ENCODE measurements at places on chromosomes 3 and 15.

DNA sequence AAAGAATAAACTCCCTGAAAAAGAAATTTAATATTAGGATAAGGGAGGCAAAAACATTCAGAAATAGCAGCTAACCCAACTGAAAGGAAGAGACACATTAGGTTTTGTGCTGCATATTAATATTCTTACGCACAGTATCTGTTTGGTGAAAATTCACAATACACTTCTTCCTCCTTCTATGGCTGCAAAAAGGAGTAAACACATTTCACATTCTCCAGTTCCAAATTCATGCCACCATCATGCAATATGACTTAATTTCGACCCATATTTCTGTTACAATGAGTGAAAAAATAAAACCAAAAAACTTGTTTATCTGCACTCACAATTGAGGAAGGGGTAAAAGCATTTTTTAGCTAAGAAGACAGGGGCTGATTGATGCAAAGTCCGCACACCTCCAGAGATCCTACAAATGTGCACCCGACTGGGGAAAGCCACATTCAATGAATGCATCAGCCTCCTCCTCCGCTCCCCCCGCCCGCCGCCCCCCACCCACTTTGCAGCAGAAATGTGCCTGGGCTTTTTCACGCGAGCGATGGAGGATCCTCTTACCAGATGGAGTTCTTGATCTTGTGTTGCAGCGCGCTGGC is 1.0 kb downstream of the RFX7 start:
- DNase-seq, result no peak

- DNase-seq, result no peak
Measured at GRCh38 chr15:46555547-46555946, 920.7 kb downstream of the SQOR start.

DNA sequence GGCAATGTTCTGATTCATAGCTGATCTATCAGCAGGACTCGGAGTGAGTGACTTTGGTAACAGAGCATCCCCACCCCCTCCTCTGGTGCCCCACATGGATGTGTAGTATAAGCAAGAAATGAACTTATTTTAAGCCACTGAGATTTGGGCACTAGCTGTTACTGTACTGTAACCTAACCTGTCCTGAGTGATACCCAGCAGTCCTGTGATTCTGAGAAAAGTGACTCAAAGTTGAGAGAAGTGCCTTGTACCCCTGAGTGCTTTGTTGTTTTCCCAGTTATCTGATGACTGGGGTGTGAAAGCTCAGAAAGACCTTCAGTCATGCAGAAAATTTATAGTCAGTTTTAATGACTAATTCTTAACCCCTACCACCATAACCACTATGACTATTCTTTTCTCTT is 439.9 kb upstream of the RBMS3 start:
- DNase-seq, result no peak

DNA sequence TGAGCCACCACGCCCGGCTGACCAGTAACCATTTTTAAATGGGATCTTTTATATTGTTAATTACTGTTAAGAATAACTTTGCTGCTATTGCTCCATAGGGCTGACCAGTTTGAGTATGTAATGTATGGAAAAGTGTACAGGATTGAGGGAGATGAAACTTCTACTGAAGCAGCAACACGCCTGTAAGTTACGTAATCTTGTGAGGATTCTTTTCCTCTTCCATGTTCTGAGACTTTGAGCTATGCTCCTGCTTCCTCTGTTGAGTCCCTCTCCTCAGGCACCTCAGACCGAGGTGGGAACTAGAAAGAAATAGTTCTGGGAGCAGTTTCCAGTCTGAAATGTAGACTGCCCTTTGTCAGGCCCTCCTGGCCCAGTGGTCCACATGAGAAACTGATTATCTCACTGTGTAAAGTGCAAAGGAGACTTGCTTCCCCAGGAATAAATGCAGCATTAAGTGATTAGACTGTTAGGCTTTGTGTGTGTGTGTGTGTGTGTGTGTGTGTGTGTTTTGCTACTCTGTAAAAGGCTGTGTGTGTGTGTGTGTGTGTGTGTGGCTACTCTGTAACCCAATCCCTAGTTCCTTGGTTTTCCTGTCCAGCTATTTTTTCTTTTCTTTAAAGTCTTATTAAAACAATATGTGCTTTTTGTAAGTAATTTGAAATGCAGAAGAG is 5.2 kb downstream of the POLR2H start:
- DNase-seq, result peak; percentile 68

- DNase-seq, result no peak
Measured at GRCh38 chr3:108124337-108125152, 33.7 kb upstream of the CD47 start.

DNA sequence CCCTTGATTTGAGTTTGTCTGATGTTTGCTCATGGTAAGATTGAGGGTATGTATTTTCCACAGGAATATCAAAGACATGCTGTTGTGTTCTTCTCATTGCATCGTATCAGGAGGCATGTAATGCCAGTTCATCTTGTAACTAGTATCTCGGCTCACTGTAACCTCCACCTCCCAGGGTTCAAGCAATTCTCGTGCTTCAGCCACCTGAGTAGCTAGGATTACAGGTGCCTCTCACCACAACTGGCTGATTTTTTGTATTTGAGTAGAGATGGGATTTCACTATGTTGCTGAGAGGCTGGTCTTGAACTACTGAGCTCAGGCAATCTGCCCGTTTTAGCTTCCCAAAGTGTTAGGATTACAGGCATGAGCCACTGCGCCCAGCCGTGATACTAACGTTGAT is 162.9 kb upstream of the BHLHE40 start:
- DNase-seq, result no peak

DNA sequence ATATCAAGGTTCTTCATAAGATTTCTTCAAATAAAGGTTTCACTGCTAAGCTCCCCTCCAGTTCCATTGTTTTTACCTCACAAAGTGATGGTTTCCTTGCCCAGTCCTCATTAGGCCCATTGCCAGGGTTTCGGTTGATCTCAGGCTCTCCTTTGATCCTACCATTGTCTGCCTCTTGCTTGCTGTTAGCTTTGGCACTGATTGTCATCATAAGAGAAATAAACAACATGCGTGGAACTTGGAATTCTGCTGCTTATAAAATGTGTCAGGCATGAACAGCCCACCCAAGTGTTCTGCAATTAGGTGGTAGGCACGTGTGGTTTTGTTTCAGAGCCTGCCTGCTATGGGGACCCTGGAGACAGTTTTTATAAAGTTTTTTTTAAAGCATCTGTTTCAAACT is 107.6 kb upstream of the BFSP2 start:
- DNase-seq, result no peak

DNA sequence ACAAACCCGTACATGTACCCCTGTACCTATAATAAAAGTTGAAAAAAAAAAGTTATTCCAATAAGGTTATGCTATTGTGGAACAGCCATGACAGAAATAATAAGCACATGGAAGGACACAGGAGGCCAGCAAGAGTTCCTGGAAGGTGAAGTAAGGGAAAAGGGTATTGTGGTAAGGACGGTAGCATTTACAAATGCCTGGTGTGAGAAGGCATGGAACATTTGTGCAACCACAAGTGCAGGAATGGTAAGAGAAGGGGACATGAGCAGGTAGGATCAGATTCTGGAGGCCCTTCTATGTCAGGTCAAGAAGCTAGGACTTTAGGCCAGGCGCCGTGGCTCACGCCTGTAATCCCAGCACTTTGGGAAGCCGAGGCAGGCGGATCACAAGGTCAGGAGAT is 82.5 kb downstream of the PPP2R3A start:
- DNase-seq, result no peak

- DNase-seq, result no peak
Measured at GRCh38 chr15:98923171-98923570, 84.4 kb downstream of the PGPEP1L start.
